Stimulated activated CD4-positive, alpha-beta T cell treated with anti-CD3 and anti-CD28 coated beads, Interleukin-2, amount 100 ng/mL, for 24 hours (primary cell): ENCODE measurements at places on chromosomes 7 and 10.
A peak's percentile ranks its signal among the peaks of the same experiment; 100 is the strongest.

DNA sequence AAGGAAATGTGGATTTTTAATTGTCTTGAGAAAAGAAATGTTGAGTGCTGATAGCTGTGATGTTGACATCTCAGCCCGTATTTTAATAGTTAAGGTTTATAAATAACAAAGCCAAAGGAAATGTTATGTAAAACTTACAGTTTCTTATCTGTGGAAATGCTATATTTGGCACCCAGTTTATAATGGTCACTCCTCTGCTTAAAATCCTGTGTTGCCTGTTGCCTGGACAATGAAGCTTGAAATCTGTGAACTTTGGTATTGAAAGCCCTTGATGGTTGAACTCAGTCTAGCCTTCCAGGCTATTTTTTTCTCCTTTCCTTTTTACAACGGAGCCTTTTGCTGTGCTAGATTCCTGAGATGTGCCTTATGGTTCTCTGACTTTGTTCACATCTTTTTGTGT, 46.5 kb downstream of the MCU start:
- no peak for DNase-seq

- DNase-seq = no peak
Measured at GRCh38 chr7:108407676-108408075, 48.6 kb downstream of the NRCAM start.

DNA sequence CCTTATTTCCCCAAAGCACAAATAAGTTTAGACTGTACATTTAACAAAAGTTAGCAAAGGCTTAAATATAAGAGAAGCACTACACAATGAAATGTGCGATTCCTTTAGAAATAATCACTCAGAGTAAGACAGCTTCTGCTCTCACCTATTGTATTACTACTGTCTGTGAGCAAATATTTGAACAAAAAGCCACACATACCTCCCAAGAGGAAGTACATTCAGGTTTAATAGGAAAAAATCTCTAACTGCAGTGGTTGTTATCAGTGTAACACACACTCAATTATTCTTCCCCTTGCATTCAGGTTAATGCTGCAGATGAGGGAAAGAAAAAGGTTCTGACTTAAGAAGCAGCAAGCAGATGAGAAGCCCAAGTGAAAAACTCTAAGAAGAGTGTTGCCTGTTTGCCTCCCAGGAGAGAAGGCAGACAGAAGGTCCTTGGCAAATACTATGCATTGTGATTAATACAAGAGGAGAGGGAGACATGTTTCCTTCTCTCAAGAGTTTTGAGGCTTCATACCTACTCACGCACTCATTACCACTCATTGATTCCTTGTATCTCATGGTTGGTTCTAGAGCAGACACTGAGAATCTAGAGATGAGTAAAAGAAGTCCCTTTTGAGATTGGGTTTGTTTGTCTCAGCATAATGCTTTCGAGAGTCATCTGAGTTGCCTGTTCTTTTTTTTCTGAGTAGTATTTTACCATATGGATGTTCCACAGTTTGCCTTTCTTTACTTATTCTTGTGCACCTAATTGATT, 13.6 kb downstream of the GIMAP4 start:
- DNase-seq = no peak

GRCh38 chr10:70441161-70441894, at the start of gene NODAL:
TSS of gene NODAL (minus strand) at chr10:70441681. CDS start at chr10:70441667, 14 bp downstream.
- peak; percentile 15 for DNase-seq

DNA sequence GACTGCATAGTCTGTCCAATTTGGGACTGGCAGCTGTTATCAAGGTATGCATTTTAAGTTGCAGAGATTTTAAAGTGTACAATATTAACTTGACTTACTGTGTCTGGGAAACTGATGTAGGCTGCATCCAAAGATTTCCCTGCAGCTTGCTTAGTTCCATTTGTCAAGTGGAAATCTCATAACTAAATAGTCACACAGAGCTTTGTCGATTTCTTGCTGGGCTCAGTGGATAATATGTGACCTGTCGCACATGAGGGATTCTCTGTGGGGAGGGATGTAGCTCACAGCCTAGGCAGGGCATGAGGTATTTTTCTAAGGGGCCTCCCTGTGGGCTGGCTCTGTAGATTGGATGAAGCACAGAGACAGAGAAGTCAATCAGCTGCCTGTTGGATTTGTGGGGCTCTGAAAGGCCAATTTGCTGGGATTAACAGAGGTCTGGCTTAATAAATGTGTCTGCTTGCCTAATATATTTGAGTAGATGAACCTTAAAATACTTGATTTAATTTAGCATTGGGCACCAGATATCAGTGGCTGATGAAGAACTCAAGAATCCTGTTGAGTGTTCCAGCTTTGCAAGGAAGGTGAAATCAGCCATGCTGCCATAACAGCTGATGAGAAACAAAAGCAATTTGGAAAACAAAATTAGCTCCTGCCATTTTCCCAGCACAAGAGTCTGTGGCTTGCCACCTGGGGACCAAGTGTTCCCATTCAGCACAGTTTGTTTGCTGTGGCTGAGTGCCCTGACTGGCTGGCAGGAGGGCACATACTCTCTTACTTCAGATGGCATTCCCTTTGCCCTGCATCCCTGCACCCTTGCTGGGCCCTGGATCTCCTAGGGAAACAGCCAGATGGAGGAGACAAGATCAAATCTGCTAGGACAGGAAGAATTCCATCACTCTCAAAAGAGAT, 598.5 kb downstream of the SORCS3 start:
- DNase-seq = no peak

DNA sequence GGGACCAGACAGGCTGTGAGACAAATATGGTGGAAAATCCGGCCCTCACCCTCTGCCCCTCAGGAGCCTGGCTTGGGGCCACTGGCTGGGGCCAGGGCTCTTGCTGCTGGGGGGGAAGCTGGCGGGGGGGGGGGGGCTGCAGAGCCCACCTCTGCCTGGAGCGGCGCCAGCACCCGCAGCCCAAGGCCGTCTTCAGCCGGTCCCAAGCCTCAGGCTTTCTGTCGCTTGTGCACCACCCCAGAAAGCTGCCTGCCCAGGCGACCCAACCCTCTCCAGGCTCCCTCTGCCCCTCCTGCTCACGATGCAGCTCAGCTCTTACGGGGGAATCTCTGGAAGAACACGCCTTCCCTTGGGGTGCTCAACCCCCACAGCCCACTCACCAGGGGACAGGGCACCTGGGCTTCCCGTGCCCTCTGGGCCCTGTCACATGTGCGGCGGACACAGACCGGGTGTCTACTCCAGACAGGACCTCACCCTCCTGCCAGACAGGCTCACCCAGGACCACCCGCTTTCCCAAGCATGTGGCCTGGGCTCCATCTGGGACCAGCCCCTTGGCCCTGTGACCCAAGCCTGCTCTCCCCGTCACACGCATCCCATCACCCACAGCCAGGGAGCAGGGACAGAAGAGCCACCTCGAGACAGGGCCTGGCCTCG, 43.9 kb downstream of the DPYSL4 start:
- no peak for DNase-seq

DNA sequence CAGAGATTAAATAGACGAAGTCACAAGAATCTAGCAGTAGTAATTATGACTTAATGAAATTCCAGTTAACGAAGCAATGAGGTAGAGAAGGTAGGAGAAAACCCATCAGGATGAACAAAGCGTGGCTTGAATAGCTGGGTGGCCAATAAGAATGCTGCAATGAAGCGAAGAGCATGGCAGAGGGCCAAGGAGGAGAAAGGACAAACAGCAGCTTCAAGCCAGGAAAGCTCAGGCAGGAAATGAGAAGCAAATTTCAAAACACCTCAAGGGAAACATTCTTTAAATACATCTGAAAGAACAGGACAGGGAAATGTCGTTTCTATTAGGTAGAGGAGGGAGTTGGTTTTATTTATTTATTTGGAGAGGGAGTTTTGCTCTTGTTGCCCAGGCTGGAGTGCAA, 122.5 kb downstream of the KIAA1217 start:
- DNase-seq = no peak

GRCh38 chr10:100766693-100767421, 21.5 kb downstream of the PAX2 start:
- no peak for DNase-seq

DNA sequence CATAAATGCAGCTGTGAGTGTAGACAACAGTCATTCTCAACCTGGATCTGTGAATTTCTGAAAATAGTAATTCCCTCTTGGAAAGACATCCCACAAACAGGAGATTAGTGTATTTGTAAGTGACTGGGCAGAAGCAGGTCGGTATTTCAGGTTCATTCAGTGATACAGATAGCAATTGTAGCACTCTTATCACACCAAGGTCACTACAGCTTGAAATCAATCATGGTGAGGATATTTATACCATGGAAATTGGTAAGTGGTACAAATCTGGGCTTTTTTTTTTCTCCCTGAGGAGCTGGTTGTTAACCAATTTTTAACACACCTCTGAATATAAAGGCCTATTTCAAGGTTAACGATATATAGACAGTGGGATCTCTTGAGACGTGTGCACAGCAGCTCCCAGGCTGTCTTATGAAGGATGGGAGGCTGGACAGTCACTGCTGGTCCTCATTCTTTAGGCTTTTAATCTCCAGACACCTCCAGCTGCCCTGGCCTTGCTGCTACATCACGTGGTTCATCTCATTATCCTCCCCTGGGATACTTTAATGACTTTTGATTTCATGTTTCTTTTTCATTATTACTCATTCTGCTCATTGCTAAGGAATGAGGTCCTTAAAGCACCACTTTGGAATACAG, 87.1 kb downstream of the ITGA8 start:
- DNase-seq = no peak

DNA sequence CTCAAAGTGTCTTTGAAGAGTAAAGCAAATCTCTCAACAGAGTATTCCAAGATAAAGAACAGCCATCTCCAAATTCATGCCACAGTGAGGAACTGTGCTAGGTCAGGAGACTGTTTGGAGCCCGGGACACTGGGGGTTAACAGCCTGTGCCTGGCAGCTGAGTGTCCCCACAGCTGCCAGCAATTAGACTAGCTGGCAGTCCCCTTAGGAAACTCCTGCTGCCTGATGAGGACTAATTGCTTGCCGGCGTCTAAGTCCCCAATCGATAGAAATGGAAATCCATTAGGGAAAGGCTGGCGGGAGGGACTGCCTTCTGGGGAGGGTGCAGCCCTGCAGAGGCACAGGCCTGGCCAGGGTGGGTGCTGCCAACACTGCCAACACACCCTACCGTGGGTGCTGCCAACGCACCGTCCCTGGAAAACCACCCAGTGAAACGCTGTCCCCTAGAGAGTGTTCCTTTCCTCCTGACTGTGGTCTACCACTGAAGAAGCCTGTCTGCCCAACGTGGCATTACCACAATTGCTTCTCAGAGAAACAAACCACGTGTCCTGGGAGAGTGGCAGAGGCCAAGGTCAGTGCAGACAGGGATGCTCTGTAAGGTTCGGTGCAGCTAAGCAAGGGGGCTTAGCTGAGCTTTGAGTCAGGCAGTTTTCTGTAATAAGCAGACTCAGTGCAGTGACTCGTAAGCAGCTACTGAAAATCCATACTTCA, 60.8 kb downstream of the XRCC2 start:
- no peak for DNase-seq

GRCh38 chr7:31873816-31874597, 187.0 kb downstream of the PPP1R17 start:
- no peak for DNase-seq

GRCh38 chr10:15775513-15775912, 55.8 kb upstream of the ITGA8 start:
- no peak for DNase-seq
